Myocyte (in vitro differentiated cells): ENCODE measurements at places on chromosomes 1 and 21.

- DNase-seq, result no peak
Observed at GRCh38 chr1:38053416-38054091, 7.0 kb upstream of the POU3F1 start.

- peak; percentile 99 for DNase-seq
Observed at GRCh38 chr1:94739521-94740061, 80.6 kb upstream of the SLC44A3 start.

DNA sequence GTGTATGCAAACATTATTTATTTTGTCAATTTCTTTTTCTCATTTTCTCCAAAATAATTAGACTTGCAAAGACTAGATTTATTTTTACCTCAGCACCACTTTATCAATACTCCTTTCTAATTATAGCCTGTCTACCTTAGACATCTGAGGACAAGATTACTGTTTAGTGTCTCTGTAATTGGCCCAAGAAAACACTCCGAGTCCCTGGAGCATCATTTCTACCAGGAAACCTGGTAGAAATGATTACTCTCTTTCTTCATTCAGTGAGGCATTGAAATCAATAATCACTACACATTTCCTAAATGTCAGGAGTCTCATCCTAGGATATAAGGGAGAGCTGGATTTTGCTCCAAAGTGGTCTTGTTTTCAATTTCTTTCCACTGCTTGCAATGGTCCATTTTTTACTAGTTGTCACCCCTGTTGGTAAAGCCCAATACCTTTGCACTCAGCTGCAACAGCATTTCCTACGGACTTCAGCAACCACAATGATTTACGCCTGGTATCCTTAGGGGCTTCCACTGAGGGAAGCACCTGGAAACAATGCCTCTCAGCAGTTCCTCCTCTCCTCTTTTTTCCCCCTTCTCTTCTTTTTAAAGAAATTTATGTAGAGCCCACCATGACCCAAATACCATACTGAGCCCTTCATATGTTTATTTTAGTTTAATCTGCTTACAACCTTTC, 64.6 kb downstream of the GRIK1 start:
- DNase-seq, result no peak

DNA sequence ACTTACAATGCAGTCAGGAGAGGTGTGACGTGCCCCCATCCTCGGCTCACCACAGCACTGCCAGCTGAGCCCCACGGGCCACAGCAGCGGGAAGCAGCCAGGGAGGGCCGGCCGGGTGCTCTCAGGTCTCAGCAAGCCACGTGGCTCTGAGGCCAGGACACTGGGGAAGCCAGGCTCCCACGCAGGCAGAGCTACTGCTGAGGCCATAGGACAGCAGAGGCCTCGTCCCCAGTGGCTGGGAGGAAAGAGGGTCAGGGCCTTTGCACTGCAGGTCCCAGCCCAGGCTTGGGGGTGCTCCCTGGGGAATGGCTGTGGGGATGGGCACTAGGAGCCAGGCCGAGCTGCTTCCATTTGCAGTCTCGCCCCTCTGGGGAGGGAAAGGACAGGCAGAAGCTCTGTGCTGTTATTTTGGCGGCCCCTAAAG, 5.8 kb downstream of the LRRC47 start:
- no peak for DNase-seq

DNA sequence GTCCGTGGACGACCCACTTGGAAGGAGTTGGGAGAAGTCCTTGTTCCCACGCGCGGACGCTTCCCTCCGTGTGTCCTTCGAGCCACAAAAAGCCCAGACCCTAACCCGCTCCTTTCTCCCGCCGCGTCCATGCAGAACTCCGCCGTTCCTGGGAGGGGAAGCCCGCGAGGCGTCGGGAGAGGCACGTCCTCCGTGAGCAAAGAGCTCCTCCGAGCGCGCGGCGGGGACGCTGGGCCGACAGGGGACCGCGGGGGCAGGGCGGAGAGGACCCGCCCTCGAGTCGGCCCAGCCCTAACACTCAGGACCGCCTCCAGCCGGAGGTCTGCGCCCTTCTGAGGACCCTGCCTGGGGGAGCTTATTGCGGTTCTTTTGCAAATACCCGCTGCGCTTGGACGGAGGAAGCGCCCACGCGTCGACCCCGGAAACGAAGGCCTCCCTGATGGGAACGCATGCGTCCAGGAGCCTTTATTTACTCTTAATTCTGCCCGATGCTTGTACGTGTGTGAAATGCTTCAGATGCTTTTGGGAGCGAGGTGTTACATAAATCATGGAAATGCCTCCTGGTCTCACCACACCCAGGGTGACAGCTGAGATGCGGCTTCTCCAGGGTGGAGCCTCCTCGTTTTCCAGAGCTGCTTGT, 32.4 kb downstream of the PRMT2 start:
- DNase-seq, result peak; percentile 92

DNA sequence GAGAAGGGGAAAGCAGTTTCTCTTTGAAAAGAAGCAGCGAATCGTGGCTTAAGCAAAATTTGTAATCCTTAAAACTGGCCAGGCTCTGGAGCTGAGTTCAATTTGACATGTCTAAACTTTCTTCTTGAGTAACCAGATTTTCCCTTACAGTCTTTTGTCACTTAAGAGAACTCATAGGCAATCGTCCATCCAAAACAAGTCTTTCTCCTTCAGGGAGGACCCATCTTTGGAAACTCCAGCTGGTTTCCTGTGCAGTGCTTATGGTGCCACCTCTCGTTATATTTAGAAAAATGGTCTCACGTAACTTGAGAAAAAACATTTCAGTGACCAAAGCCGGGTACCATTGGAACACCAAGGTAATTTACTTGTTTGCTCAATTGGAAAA, 1.8 kb upstream of the PTTG1IP start:
- peak; percentile 72 for DNase-seq

DNA sequence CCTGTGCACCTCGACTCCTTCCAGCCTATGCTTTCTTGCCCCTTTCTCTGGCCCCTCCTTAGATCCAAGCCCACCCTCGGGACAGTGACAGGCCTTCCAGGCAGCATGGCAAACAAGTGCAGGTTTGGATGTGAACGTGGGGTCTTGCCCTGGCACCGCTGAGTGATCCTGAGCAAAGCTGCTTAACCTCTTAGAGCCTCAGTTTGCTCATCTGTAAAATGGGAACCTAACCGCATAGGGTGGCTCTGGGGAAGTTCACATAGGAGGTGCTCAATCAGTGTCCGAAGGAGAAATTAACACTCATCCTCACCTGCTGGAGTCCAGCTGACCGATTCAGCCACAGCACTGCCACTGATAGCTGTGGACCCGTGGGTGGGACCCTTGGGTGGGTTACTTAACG, 7.2 kb downstream of the MFAP2 start:
- no peak for DNase-seq

DNA sequence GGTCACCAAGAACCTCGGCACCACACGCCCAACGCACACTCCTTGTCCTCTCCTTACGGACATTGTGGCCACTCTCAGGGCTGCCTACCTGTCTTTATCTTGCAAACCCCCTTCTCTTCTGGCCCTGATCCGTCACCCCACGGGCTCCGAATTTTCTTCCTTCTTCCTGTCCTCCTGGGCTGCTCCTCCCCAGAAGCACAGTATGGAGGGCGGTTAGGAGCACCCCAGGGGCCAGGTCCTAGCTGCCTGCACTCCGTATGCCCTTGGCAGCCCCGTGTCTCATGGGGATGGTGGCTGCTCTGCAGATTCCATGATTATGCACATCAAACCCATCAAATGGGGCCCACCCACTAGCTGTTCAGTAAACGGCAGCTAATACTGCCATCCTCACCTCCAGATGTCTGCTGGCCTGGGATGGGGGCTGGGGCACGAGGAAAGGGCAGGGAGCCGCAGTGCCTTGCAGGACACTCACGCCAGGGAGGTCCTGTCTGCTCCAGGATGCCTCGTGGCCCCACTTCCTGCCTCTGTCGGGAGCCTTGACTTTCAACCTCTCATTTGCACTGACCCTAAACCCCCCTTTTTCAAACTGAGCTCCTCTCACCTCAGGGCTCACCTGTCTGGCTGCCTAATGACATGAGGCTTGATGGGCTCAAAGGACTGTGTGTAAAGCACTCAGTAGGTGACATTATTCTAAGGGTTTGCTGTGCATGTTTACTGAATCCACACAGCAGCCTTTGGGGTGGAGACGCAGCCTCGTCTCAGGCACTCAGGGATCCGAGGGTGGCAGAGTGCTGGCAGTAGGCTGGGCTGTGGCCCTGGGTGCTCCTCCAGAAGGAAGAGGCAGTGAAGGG, 4.4 kb downstream of the TTC34 start:
- DNase-seq, result no peak

GRCh38 chr1:237786066-237786719, 104.5 kb downstream of the ZP4 start:
- DNase-seq, result no peak

GRCh38 chr21:28592205-28592865, 400.3 kb downstream of the LTN1 start:
- no peak for DNase-seq

DNA sequence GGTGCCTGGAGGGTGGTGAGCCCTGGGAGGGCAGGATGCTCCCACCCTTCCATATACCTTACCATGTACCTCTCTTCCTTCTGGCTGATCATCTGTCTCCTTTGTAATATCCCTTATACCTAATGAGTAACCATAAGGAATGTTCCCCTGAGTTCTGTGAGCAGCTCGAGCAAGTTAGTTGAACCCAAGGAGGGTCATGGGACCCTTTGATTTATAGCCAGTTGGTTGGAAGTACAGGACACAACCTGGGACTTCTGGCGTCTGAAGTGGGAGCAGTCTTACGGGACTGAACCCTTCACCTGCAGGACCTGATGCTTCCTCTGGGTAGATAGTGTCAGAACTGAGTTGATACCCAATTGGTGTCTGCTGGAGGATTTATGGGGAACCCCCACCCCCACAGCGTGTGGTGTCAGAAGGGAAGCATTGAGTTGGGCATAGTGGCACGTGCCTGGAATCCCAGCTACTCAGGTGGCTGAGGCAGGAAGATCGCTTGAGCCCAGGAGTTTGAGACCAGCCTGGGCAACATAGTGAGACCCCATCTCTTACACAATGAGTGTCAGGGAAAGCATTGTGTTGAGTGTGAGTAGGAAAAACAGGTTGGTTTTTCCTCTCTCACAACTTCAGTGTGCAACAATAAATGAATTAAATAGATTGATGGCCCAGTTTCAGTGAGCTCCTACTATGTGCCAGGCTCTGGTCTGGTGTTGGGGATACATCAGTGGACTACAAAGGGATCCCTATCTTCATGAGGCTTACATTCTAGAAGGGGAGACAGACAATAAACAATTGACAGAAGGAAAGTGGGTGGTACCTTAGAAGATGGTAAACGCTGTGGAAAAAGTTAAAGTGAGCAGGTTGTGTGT, 16.0 kb downstream of the DNAJC16 start:
- DNase-seq, result no peak

- DNase-seq, result no peak
Observed at GRCh38 chr1:183239793-183240525, 53.9 kb downstream of the LAMC2 start.

DNA sequence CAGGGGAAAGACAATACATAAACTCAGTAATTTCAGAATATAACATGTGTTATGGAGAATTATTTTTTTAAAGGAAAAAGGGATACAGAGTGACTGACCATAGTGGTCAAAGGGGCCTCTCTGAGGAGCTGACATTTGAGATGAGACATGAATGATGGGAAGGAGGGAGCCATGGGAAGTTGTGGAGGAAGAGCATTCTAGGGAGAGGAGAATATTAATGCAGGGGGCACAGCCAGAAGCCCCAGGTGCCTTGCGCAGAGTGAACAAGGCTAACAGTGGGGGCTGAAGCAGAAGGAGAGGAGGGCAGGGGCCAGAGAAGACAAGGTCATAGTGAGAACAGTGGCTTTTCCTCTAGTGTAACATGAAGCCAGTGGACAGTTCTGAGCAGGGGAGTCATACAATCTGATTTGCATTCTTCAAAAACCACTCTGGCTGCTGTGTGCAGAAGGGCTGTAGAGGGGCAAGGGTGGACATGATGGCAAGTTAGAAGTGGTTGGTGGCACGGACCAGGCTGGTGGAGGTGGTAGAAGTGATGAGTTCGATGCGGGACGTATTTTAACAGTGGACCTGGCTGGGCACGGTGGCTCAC, 28.2 kb upstream of the IFNLR1 start:
- DNase-seq, result peak; percentile 18

DNA sequence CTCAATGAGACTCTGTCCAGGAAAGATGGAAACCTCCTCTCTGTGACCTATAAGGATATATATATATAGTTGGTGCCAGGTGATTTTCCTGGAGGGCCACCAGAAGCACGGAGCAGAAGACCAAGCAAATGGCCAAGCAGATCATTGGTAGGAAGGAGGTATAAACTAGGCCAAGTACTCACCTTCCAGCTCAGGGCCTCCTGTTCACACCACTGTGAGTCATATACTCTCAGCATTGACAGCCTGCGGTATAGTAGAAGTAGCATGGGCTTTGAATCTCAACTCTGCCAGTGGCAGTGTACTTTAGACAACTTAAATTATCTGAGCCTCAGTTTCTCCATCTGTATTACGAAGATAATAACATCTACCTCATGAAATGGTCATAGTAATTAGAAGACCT, 15.4 kb downstream of the IL12RB2 start:
- DNase-seq, result no peak

DNA sequence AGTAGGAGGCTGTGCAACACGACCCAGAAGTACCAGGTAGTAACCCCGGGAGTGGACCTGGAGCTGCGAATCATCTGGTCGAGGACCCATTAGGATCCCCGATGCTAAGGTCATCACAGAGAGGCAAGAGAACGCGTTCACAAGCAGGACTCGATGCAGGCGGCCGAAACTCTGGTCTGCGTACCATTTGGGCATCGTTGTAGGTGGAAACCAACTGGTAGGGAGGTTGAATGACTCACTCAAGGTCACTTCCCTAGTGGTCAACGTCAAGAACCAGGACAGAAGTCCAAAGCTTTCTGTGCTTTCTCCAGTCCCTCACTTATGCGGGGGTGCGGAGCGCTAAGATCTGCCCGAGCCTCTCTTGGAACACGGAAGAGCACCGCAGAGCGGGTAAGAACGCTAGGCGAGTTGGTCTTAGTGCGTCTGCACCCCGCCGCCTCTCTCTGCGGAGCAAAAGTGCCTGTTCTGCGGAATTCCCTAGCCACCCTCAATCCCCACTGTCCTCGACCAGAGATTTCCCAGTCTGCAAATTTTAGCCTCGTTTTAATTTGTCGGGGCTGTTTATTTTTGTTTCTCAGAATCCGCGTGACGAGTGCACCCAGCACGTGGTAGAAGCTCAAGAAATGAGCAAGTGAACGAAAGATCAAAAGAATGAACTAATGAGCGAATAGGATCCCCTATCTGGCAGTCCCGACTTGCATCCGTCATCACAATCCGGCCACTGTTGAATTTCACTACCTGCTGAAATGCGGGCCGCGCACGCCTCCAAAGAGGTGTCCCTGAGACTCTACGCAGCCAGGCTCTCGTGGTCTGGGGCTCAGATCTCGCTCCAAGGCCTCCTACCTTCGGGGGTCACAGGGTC, 12.2 kb downstream of the HLX start:
- no peak for DNase-seq

DNA sequence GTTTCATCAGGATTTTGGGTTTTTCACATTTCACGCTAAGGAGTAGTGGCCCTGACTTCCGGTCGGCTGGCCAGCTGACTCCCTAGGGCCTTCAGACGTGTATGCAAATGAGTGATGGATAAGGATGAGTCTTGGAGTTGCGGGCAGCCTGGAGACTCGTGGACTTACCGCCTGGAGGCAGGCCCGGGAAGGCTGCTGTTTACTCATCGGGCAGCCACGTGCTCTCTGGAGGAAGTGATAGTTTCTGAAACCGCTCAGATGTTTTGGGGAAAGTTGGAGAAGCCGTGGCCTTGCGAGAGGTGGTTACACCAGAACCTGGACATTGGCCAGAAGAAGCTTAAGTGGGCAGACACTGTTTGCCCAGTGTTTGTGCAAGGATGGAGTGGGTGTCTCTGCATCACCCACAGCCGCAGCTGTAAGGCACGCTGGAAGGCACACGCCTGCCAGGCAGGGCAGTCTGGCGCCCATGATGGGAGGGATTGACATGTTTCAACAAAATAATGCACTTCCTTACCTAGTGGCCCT, 23.1 kb upstream of the TNFRSF1B start:
- peak; percentile 87 for DNase-seq

GRCh38 chr1:241391926-241392710, 35.1 kb upstream of the RGS7 start:
- no peak for DNase-seq
